MCF 10A (cell line): ENCODE measurements at places on chromosomes 2 and 18. TPM values are rescaled to one million over a fixed set of nuclear protein-coding genes. Genes with fewer than 3 reads are reported as not detected.

The LIMS3 gene
- total RNA-seq = 1.5 TPM in 2 replicates

The GPAT2 gene
- not detected in 2 replicates for total RNA-seq

The RTKN gene
- total RNA-seq = 49.1 and 63.0 TPM in 2 replicates

The MAPK4 gene
- total RNA-seq = 0.21 TPM in 1 of 2 replicates, not detected in the other
